ENCODE measurements at places on chromosomes 13 and 19.
A peak's percentile ranks its signal among the peaks of the same experiment; 100 is the strongest.

DNA sequence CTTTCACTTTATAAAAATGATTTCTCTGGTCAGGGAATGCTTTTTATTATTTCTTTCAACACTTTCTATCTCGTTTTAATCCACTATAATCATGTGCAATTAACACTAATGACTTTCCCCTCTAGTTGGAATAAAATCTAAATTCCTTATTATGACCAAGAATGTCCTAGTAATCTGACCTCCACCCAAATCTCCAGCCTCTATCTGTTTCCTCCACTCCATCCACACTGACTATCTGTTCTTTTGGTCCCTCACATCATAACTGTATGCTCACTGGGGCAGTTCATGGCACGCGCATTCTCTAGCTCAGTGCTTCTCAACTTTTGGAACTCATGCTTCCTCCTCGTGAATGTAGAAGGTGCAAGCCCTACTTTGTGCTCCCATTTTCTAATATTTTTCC is 244.7 kb downstream of the POSTN start:
- DNase-seq, result no peak

GRCh38 chr19:1259206-1259875 is 9.8 kb upstream of the CIRBP start:
- peak; percentile 27 for DNase-seq

GRCh38 chr13:49597043-49597641 is 11.8 kb upstream of the RCBTB1 start:
- DNase-seq, result no peak

- no peak for DNase-seq
Observed at GRCh38 chr19:6015841-6016545, 38.1 kb upstream of the RANBP3 start.

DNA sequence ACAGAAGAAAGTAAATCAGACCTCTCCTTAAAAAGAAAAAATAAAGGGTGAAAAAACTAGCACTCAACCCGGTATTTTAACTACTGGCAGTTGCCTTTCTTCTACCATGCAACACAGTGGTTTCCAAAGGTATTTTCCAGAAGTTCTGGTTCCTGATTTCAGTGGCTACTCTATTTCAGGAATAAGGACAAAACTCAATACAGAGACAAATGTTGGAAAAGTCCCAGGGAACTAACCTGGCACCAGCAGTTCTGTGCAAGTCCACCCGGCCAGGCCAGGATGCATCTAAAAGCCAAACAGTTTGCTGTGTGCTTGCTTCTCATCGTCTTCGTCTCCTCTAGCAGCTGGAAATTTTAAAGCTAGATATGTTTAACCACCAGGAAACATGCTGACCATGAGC is 52.5 kb downstream of the FOXO1 start:
- DNase-seq, result no peak

DNA sequence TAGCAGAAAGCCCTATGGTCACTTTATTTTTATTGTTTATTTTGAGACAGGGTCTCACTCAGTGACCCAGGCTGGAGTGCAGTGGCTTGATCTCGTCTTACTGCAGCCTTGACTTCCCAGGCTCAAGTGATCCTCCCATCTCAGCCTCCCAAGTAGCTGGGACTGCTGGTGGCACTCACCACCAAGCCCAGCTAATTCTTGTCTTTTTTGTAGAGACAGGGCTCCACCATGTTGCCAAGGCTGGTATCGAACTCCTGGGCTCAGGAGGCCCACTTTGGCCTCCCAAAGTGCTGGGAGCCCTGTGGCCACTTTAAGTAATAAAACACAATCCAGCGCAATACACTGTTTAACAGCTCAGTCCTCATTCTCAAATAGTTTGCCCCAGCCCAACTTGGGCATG is 69.3 kb downstream of the NUFIP1 start:
- no peak for DNase-seq

DNA sequence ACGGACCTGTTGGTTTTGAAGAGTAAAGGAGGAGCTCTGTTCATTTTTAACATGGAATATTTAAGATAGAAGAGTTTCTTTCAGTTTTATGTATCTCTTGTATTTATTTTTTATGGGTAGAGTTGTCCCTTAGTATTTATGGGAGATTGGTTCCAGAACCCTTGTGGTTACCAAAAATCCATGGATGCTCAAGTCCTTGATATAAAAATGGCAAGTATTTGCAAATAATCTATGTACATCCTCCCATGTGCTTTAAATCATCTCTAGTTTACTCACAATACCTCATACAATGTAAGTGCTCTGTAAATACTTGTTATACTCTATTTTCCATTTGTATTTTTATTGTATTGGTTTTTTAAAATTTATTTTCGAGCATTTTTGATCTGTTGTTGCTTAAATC is 63.1 kb downstream of the TM9SF2 start:
- DNase-seq, result no peak

DNA sequence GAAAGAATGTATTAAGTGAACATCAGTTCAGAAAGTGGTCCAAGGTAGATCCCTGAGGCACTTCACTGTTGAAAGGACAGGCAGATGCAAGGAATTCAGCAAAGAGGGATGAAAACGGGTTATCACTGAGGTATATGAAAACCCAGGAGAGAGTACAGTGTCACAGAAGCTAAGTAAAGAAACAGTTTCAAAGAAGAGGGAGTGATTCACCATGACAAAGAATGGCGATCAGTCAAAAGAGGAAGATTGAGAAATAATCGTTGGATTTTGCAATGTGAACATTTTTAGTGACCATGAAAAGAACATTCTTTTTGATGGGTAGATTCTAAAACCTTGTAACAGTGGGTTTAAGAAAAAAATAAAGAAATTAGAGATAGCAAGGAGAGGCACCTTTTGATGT is 99.3 kb downstream of the EPSTI1 start:
- no peak for DNase-seq

GRCh38 chr19:46016426-46017094 is 6.3 kb downstream of the PGLYRP1 start:
- DNase-seq, result peak; percentile 83

DNA sequence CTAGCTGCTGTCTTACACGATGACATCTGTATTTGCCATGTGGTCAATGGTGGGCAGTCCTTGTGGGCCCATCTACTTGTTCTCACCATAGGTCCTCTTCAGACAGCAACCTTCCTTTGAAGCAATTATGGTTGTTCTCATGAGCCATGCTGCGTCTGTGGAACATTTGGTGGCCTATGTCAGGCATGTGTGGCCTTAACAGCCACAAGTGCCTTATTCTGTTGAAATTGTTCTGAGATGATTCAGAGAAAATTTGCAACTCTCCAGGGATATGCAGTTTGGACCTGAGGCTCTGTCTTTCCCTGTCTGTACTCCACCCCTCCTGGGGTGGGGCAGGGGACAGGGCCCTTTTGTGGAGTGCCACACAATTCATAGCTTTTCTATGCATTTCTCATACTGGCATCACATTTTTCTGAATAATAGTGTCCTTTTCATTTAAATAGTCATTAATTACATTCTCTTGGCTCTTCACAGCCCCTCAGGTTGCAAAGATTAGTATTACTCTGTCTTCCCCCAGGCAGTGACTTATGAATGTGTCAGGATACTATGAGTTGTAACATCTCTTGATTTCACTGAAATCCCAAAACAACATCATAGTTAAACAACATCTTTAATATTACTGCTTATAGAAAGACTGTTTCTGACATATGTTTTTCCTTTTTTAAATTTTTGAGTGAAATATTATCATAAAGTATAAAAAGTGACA is 102.1 kb downstream of the ITGBL1 start:
- DNase-seq, result no peak

GRCh38 chr19:55539090-55539984 is 2.4 kb upstream of the SBK2 start:
- DNase-seq, result no peak

DNA sequence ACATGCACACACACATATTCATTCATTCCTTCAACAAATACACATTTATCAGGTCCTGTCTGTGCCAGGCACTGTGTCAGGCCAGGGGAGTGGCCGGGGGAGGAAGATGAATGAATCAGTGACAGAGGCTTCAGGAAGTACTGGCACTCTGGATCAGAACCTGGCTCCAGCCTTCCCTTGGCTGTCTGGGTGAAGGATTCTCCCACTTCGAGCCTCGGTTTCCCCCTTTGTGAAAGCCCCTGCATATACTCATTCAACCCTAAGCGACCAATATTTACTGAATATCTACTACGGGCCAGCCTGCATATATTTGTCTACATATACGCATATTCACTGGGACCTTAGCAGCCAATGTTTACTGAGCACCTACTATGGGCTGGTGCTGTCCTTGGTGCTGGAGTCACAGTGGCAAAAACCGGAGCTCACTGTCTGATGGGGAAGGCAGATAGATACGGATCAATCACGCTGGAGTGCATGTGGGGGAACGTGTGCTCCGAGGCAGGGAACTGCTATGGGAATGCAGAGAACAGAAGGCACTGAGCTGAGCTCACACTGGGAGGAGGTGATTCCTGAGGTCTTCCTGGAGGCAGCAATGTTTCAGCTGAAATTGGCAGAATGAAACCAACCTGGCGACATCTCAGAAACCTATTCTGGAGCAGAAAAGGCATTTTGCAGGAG is 636 bp upstream of the ZNF579 start:
- DNase-seq, result no peak

GRCh38 chr19:29492769-29493168 is 33.0 kb upstream of the VSTM2B start:
- DNase-seq, result no peak

DNA sequence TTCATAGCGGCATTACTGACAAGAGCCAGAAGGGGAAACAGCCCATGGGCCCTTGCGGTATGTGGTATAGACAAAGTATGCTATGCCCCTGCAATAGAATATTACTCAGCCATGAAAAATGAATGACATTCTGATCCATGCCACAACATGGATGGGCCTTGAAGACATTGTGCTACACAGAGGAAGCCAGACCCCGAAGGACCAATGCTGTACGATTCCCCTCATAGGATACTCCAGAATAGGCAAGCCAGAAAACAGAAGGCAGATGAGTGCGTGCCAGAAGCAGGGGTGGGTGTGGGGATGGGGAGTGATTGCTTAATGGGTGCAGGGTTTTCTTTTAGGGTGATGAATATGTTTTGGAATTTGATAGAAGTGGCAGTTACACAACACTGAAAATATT is 342.0 kb downstream of the TEX29 start:
- no peak for DNase-seq

GRCh38 chr13:109989155-109989554 is 202.8 kb upstream of the IRS2 start:
- DNase-seq, result no peak

- no peak for DNase-seq
Observed at GRCh38 chr19:6772866-6773322, 386 bp downstream of the VAV1 start.

- DNase-seq, result no peak
Observed at GRCh38 chr19:45112111-45112827, 19.3 kb downstream of the PPP1R37 start.

DNA sequence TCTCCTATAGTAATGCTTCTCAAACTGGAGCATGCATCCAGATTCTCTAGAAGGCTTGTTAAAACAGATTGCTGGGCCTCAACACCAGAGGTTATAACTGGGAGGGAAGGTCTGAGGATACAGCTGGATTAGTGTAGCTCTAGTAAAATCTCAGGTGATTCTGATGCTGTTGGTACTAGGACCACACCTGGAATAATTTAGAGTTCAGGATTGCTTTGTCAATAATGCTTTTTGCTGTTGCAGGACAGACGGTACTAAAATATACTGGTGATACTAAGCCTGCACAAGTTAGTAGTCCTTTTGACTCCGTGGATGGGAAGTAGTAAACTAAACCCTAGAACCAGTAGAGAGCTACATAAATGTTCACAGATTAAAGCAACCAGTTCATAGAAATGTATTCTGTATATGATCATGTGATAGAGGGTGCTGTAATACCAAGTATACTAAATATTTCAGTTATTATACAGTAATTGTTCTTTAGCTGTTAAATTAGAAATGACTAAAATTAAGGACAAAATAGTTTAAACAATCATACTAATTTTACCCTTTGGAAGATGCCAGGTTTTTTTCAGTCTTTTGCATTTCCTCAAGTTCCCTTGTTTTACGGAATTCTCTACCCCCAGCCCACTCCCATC is 258.2 kb upstream of the STARD13 start:
- peak; percentile 53 for DNase-seq

GRCh38 chr13:25478186-25478585 is 106.4 kb downstream of the ATP8A2 start:
- no peak for DNase-seq

DNA sequence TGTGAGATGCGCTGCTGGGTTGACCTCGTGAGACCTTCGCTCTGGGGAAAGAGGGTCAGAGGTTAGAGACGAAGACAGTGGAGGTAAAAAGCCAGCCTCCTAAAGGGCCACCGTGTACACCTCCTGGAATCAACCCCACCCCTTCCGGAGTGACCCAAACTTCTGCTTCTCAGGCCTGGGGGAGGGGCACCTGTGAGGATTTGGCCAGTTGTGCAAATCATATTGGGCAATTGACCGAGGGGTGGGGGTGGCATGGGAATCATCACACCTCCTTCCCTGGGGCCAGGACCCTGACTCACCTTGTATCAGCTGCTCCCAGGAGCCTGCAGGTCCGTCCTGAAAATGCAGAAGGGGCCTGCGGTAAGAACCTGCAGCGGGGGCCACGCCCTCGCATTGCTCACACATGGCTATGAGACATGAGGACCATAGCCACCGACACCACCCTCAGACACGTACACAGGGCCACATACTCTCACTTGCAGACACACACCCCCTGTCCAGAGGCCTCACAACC is 2.8 kb downstream of the TNFSF14 start:
- DNase-seq, result no peak

DNA sequence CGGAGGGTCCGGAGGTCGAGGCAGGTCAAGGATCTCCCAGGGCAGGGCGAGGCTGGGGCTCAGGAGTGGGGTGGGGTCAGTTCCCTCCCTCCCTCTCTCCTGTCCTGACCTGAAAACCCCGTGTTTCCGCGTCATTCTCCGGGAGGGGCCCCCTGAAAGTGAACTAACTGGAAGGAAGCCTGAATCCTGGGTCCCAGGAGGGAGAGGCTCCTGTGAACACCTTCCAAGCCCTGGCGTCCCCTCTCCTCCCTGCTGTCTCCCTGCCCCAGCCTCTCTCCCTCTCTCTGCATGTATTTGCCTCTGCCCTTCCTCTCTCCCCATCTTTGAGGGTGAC is 741 bp upstream of the CADM4 start:
- no peak for DNase-seq

DNA sequence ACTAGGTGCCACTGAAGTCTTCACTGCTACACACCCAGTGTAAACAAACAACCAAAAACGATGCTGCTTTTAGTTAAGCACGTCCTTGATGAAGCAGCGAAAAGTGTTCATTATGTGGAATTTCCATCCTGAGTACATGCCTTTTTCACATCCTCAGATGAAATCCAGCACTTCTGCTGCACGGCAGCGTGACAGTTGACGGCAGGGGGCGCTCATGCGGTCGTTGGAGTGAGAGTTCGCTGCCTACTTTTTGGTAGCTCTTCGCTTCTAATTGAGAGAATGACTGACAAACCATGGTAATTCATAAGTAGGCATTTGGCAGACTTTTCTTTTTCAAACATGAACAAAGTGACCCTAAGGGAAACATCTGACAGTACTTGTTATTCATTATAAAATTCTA is 1124.9 kb downstream of the EFNB2 start:
- DNase-seq, result no peak

- peak; percentile 34 for DNase-seq
Observed at GRCh38 chr13:71621174-71622124, 245.6 kb downstream of the DACH1 start.

GRCh38 chr13:38897521-38897920 is 93.1 kb downstream of the STOML3 start:
- DNase-seq, result no peak

GRCh38 chr13:105297839-105298238 is 1237.6 kb downstream of the EFNB2 start:
- DNase-seq, result no peak
